Activated CD4-positive, alpha-beta T cell treated with anti-CD3 and anti-CD28 coated beads for 4 hours (primary cell): ENCODE measurements at places on chromosomes 7 and 10.

DNA sequence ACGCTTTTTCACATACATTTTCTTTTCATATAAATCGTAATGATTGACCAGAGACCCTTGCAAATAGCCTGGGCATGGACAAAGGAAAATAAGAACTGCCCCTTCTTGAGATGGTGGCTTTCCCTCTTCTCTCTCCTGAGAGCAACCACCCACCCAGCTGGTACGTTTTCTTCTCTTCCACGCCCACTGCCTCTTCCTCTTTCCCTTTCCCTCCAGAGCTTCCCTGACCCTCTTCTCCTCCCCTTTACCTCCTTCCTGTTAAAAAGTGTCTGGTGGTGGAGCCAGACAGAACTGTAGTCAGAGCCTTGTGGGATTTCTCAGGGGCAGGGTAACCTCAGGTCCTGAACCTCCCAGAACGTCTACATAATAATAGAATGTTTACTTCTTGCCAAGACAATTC lies 23.2 kb downstream of the GPR141 start:
- no peak for DNase-seq

DNA sequence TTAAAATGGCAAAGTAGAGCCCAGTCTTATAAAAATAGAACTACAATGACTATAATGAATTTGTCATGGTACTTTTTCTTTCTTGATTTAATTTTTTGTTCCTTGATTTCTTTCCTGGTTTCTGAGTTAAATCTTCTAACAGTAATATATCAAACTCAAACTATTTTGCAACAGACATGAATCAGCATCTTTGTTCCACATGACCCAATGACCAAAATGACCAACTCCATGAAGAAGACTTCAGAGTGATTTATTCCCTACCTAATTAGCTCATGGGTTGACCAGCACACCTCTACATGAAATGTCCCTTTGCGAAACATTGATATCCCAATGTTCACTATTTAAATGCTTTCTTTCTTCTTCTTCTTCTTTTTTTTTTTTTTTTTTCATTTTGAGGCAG lies 30.9 kb downstream of the NMT2 start:
- no peak for DNase-seq

DNA sequence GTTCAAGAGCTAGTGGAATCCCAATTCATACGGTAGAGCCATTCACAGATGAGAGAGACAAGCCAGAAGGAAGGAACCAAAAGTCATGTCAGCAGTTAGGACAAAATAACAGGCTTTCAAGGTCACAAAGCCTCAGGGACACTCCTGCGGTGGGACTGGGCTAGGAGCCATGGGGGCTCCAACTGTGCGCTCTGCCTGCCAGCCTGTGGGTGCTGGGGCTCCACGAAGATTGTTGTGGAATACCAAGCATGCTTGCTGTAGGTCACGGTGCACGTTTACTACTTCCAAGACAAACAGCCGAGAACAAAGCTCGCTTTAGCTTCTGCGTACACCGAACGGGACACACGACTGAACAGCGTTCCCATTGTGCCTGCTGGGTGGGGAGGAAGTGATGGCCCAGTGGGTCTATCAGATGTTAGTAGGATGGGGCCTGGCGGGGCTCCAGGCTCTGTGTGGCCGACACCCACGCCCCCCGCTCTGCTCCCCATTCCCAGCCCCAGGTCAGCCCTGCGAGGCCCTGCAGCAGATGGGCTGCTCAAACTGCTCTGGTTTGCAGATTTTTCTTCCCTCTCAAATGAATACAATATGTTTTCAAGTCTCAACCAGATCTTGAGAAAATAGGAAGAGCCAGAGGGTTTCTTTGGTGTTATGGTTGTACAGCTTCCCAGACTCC lies 158.9 kb downstream of the EGFR start:
- no peak for DNase-seq

DNA sequence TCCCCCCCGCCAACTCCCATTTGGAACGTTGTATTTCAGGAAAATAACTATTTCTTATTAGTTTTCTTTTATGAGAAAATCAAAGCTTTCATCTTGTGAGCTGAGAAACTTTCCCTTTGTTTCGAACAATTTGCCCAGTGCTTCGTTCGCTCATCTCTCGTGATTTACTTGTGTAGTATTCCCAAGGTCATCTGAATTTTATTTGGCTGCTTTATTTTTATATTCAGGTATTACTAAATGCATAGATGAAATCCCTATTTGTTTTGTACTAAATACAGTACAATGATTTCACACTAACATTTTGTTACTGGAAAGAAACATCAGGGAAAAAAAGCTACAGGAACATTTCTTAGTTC lies 12.0 kb upstream of the EBLN1 start:
- DNase-seq: no peak

- no peak for DNase-seq
These were observed 628 bp downstream of the HPSE2 start for GRCh38 chr10:99234791-99235657.

DNA sequence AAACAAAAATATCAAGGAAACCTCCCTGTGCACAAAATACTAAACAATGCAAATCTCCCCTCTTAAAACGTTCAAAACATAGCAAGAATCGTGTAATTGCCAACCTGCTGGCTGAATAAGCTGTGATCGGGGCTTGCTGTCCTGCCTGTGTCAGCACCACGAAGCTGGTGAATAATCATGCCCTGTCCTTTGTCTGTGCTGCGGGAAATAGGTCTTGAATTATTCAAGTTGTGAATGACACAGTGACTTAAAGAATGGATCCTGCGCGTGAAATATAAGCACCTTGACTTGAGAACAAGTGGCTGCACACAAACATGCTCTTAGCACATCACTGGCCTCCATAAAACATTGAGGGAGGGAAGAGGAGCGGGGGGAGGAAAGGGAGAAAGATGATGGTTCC lies 130.2 kb downstream of the OAT start:
- no peak for DNase-seq

DNA sequence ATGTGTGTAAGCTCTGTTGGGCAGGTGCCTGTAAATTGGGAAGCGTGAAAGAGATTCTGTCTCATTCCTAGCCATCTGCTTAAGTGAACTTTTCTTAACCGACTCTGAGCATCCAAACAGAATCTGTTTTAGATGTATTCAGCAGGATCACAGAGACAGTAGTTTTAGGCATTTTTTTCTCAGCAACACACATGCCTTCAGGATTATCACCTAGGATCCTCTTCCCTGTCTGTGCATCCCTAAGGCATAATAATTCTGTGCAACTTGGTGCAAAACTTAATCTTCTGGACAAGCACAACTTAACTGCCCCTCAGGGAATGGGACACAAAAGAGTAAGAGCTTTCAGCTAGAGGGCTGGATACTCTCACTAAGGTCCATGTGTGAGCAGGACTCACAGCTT lies 284.8 kb downstream of the C7orf25 start:
- DNase-seq: no peak

GRCh38 chr10:9635691-9636090 lies 1382.0 kb upstream of the CELF2 start:
- no peak for DNase-seq

- DNase-seq: no peak
These were observed 29.5 kb downstream of the CHCHD3 start for GRCh38 chr7:133052401-133052756.

- DNase-seq: no peak
These were observed 44.7 kb upstream of the CDK6 start for GRCh38 chr7:92881091-92881485.

GRCh38 chr7:19110776-19111175 lies 6.7 kb downstream of the TWIST1 start:
- DNase-seq: no peak

DNA sequence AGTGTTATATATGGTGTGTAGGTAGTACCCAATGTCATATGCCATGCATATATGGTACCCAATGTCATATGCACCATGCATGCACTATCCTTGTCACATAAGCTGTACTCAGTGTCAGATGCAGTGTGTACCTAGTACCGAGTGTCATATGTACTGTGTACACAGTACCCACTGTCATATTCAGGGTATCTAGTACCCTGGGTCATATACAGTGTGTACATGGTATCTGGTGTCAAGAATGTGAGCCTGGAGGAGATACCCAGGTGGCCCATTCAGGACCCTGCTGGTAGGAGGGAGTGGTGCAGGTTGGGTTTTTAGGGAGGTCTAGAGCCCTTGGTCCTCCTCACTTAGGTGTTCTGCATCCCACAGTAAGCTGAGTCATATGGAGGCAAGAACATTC lies 1.8 kb downstream of the ZMYND11 start:
- DNase-seq: peak; percentile 33

- no peak for DNase-seq
These were observed 150.9 kb upstream of the KAT6B start for GRCh38 chr10:74675484-74675883.

GRCh38 chr7:33459340-33459751 lies 330.0 kb downstream of the BBS9 start:
- DNase-seq: no peak

- DNase-seq: peak; percentile 27
These were observed at the start of gene FGL2 for GRCh38 chr7:77199013-77199966. FGL2 (minus strand) TSS chr7:77199819; CDS start chr7:77199793, 26 bp downstream.

GRCh38 chr7:158549176-158549615 lies 38.4 kb downstream of the PTPRN2 start:
- DNase-seq: no peak

DNA sequence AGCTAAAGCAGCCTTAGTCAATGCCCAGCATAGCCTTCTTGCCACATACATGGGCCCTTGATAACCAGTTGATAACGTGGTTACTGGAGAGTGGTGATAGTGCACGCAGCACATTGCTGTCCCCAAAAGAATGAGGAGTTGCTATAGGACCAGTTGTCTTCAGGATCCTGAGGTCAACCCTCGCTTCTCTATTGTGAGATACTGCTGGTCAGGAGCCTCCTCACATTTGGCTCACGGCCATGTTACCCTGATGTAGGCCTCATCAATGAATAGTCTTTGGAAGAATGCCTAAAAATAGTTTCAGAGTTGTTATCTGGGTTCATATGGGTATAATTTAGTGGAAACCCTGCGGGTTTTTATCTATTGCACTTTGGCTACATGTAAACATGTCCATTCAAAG lies 230.7 kb downstream of the VTI1A start:
- no peak for DNase-seq

- no peak for DNase-seq
These were observed 147.3 kb upstream of the PRPS1L1 start for GRCh38 chr7:18174996-18175395.

- no peak for DNase-seq
These were observed 61.1 kb downstream of the MKI67 start for GRCh38 chr10:128064970-128065580.

- DNase-seq: no peak
These were observed 219.1 kb downstream of the PHTF2 start for GRCh38 chr7:78017591-78018100.
